Germinal center (tissue), 1 donor: ENCODE measurements at places on chromosomes 5 and 9.

DNA sequence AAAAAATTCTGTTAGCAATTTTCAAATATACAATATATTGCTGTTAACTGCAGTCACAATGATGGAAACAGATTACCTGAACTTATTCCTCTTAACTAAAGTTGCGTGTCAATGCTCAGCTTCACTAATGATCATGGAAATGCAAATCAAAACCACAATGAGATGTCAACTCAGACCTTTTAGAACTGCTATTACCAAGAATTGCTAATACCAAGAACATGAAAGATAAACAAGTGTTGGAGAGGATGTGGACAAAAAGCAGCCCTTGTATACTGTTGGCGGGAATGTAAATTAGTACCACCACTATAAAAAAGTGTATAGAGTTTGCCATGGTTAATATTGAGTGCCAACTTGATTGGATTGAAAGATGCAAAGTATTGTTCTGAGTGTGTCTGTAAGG lies 1409.7 kb upstream of the CDH18 start:
- no peak for DNase-seq

DNA sequence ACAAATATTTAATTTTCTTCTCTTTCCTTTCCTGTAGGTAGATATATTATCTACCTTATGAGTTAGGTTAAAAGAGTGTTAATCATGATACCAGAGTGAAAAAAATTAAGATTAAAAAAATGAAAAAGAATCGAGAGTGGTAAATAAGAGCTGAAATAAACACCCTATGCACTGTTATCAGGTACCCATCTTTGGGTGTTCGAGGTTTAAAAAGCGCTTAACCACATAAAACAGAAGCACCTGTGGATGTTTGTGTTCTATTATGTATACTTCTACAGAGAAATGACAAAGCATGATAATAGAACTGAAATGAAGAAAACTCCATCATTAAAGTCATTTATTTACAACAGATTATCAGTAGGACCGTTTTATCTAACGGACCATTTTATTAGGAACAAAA lies 25.7 kb upstream of the GCNT4 start:
- no peak for DNase-seq

DNA sequence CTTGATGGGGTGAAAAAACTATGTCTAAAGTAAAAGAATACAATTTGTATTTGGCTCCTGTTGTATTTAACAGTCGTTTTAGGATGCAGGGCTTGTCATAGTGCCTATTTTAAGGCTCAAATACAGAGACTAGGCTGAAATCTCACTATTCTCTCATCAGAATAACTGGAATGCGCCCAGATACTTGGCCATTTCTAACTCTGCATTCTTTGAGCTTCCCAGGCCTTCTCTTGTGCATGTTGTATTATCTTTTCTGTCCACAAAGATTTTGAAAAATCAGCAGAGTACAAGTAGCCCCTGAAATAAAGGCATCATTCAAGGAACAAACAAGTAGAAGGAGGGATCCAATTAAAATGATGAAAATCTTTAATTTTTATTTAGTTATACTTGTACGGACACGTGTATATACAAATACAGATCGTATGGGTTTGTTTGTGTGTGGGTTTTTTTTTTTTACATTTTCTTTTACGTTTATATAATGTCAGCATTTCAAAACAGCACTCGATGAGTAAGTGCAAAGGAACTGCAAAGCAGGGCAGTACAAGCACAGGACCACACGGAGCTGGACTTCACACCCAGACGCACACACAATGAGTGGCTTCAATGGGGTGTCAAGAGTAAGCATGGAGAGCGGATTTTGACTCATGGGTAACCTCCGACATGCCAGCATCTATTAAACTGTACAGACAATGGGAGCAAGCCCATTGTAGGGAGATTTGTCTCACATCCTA lies 294.0 kb downstream of the EFNA5 start:
- DNase-seq, result no peak

GRCh38 chr5:56461584-56461983 lies 228.5 kb upstream of the ANKRD55 start:
- DNase-seq, result no peak

DNA sequence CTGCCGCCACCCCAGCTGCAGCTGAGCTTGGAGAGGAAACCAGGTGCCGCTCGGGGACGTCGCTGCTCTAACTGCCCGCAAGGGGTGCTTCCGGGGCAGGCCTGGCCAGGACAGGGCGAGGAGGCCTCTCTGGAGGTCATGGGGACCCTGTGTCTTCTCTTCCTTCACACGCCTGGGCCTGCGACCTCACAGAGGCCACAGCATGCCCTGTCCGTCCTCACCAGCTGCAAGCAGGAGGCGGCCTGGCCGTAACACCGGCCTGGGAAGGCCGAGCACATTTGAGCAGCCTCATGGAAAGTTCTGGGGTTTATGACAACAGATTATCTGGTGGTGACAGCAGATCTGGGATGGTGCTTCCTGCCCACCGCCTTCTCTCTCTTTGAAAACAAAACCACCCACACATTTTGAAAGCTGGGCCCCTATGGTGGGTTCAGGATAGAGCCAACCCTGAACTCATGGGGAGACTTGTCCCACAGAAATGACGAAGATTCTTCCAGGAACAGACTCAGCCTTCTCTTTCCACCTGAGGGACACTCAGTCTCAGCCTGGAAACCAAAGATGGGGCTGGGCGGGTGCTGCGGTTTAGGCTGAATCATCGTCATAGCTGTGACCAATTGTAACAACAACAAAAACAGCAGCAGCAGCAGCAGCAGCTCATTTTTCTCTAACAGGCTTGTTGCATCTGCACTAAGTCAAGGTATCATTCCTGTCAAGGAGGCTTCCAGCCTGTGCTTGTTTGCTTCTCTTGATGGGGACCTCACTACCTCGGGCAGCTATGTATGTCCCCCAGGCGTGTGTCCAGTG lies 99.6 kb upstream of the RAPGEF1 start:
- no peak for DNase-seq

GRCh38 chr5:97418462-97418861 lies 235.4 kb upstream of the RIOK2 start:
- DNase-seq, result no peak

GRCh38 chr5:137856916-137857862 lies 10.5 kb upstream of the MYOT start:
- no peak for DNase-seq

- no peak for DNase-seq
Measured at GRCh38 chr9:70830618-70831017, 290.8 kb downstream of the TRPM3 start.

GRCh38 chr5:17305017-17305416 lies 87.6 kb downstream of the BASP1 start:
- no peak for DNase-seq
